ENCODE measurements at places on chromosomes 12 and 14. TPM values are rescaled to one million over a fixed set of nuclear protein-coding genes. Genes with fewer than 3 reads are reported as not detected.

TBC1D30 gene
- 13.8 TPM for total RNA-seq

CFAP54 gene
- total RNA-seq = 7.5 TPM

SMOC1 gene
- total RNA-seq = not detected

SMCO2 gene
- total RNA-seq = 0.88 TPM

ABCC9 gene
- total RNA-seq = 1.1 TPM

FAIM2 gene
- not detected for total RNA-seq

PCK2 gene
- total RNA-seq = 6.4 TPM

TAS2R9 gene
- 0.18 TPM for total RNA-seq

EMC9 gene
- total RNA-seq = 16.9 TPM

MANSC1 gene
- 56.6 TPM for total RNA-seq

TRPV4 gene
- total RNA-seq = 5.9 TPM

GLT1D1 gene
- total RNA-seq = not detected

CHFR gene
- total RNA-seq = 71.8 TPM

- DNase-seq = no peak
Measured at GRCh38 chr12:93299262-93299846, 78.4 kb upstream of the NUDT4 start.

DNA sequence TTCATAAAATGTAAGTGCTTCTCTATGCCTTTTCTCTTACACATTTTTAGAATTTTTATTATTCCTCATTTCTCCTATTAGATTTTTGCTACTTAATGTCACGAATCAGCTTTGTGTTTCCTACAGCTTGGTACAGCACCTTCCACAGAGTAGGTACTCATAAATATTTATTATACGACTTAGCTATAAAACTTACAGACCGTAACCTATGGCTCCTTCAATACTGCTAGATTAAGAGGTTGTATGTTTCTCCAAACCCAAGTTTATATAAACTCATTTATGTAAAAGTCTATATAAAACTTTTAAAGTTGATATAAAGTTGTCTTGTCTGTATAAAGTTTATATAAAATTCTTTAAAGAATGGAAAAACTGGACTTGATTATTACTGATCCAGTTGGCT is 11.5 kb downstream of the NFYB start:
- no peak for DNase-seq

- DNase-seq = no peak
Measured at GRCh38 chr12:31482816-31483215, 108.1 kb downstream of the DENND5B start.

DNA sequence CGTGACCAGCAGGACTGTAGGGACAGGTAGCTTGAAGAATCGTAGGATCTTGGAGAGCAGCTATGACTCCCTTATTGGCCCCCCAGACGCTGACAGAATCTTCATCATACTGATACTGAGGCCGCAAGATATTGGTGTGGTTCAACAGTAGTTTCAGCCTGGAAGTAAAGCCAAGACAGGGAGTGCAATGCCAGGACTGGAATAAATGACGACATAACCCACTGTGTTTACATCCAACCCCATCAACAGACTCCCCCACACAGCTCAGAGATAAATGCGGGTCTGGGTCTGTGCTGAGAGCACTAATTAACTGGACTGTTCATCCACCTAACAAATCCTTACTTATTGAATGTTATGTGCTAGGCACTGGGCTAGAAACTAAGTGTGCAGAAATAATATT is 16.6 kb downstream of the NOXRED1 start:
- no peak for DNase-seq

GRCh38 chr12:101939306-101939705 is 61.9 kb downstream of the DRAM1 start:
- no peak for DNase-seq

DNA sequence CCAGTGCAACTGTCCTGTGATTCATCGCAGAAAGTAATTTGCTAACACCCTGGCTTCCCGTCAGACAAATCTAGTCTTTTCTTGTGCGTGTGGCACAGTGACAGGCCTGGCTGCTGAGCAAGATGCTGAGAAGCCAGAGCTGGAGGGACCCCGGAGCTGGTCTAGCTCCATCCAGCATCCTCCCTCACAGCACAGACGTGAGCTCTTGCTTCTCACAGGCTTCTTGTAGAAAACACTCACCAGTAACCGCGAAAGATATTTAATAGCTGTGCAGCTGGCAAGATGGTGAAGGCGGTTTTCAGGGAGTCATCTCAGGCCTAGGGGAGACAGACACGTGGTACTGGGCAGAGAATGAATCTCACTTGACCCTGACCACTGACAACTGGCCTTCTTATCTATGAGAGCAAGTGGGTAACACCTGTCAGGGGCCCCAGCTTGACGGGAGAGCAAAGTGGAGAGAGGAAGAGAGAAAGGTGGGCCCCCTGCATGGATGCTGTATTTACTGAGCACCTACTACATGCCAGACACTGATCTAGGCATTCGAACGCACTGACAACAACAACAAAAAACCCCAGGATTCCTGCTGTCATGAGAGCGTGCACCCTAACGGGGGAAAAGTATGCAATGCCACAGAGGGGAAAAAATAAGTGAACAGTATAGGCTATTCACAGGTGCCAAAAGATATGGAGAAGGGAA is 63.3 kb downstream of the CCDC88C start:
- no peak for DNase-seq

DNA sequence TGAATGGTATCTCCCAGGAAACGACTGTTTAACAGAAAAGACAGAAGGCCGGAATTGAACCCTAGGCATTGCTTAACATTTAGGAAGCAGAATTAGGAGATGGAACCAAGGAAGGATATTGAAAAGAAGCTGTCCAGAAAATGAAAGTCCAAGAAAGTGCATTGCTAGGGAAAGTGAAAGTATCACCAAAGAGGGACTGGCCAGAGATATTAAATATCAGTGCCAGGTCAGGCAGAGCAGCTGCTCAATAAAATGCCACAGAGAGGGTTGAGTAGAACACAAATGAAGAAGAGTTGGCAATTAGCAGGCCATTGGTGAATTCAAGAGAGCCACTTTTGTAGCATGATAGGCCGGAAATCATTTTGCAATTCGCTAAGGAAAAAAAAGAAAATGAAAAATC is 101.6 kb downstream of the CFAP54 start:
- no peak for DNase-seq

DNA sequence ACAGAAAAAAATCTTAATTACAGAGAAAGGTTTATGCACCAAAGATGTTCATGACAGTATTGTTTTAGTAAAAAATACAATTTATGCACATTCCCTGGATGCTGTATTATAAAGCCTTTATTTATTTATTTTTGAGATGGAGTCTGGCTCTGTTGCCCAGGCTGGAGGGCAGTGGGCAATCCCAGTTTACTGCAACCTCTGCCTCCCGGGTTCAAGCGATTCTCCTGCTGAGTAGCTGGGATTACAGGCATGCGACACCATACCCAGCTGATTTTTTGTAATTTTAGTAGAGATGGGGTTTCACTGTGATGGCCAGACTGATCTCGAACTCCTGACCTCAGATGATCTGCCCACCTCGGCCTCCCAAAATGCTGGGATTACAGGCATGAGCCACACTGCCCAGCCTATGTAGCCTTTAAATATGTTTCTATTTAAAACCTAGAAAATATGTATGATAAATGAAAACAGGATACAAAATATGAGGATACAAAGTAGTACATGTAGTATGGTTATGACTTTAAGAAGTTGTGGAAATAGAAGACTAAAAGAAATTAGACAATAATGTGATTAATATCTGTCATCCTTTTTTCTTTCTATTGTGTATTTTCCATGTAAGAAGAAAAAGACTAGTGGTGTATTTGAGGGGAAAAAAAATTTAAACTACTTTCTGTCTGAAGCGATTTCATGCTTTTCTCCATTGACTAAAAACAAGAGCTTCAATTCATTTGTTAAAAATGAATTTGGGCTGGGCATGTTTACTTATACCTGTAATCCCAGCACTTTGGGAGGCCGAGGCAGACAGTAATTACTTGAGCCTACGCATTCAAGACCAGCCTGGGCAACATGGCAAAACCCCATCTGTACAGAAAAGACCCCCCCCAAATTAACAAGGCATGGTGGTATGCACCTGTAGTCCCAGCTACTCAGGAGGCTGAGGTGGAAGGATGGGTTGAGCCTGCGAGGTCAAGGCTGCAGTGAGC is 13.1 kb downstream of the ATF1 start:
- no peak for DNase-seq

DNA sequence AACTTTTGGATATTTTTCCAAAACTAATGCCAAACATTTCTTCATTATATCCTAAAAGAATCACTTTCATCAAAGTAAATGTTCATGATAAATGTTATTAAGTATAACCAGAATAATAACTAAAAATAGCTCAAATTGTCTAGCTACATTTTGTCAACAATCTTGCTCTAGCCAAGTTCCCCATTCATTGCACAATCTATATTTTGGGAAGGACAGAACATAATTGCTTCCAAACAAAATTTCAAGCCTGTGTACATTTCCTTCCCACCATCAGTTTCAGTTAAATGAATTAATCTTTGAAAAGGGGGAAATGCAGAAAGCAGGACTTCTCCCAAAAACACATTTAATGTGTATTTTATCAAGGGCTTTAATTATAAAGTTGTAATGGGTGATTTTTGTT is 98.0 kb upstream of the PLEKHG7 start:
- no peak for DNase-seq

DNA sequence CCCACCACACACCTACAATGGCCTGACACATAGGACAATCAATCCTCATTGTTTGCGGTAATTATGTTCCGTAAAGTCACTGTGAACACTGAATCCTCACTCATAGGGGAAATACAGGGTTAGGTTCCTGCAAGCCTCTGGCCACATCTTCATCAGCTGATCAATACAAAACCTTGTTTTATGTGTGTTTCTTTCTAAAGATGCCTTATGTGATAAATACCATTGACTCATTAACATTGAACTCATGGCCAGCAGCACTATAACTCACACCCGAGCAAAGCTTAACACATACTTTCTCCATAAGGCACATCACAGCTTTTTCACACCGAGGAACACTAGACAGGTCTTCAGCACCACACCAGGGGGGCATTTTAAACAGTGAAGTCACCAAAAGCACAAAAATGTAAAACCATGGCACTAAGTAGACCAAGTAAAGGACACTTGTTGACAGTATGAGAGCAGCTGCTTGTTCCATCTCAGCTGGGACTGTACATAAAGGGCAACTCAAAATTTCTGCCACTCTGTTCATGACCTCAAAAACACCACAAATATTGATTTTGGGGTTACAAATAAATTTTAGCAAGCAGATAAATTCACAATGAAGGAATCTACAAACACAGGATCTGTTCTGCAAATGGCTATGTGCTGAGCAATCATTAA is 60.5 kb downstream of the ESR2 start:
- DNase-seq = no peak

GRCh38 chr12:50786498-50787231 is 22.8 kb downstream of the ATF1 start:
- peak; percentile 68 for DNase-seq

- no peak for DNase-seq
Measured at GRCh38 chr12:69123919-69124638, 115.3 kb upstream of the CPSF6 start.

DNA sequence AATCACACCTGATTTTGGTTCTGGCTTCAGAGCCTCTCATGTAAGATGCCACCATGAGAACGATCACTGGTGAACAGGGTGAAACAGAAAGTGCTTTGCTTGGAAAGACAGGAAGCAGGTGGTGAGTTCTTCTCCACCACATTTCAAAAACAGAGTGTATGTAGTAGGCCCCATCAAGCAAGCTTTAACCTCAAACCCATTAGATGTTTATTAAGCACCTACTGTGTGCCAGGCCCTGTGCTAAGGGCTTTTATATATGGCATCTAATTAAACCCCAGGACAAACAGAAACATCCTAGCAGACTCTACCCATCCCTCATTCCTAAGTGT is 47.8 kb upstream of the MED13L start:
- DNase-seq = no peak

- DNase-seq = no peak
Measured at GRCh38 chr14:104281768-104282301, 143.4 kb downstream of the KIF26A start.

- DNase-seq = peak; percentile 3
Measured at GRCh38 chr12:1851151-1851701, 30.9 kb downstream of the LRTM2 start.

GRCh38 chr12:124713436-124714082 is 146.1 kb upstream of the NCOR2 start:
- peak; percentile 94 for DNase-seq

Data from glomerular endothelial cell (primary cell).